ENCODE measurements at places on chromosomes 2 and 18.

DNA sequence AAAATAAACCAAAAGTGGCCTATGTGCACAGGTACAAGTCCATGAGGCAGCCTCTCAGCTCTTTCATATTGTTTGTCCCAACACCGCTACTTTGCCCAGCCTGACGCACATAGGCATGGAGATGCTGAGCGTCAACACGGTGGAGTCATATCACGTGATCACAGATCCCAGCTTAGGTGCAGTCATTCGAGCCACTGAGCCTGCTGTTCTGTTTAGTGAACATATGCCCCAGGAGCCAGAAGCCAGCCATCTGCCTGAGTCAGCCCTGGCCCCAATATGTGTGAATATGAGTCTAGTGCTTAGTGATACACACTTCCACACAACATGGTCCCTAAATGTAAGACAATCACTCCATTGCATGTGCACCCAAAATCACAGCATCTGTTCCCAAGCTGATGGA lies 88.2 kb upstream of the LCLAT1 start:
- DNase-seq = no peak

GRCh38 chr18:8778824-8779223 lies 73.5 kb downstream of the MTCL1 start:
- DNase-seq = no peak

DNA sequence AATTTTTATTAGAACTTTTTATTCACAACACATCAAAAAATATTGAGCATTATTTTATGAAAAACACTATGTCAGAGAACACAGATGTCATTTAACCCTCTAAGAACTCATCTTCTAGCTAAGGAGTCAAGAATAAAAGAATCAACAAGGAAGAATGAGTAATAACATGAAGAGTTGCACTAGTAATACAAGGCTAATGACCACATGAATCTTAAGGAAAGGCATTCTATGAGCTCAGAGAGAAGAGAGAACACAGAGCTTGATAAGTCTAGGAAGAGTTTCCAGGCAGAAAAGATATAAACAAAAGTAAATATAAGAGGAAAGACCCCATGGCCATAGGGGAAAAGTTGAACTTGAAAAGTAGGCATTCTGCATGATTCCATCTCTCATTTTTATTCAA lies 166.5 kb downstream of the MAIP1 start:
- DNase-seq = no peak

- DNase-seq = no peak
These were observed 232.9 kb downstream of the HDAC4 start for GRCh38 chr2:239167766-239168444.

DNA sequence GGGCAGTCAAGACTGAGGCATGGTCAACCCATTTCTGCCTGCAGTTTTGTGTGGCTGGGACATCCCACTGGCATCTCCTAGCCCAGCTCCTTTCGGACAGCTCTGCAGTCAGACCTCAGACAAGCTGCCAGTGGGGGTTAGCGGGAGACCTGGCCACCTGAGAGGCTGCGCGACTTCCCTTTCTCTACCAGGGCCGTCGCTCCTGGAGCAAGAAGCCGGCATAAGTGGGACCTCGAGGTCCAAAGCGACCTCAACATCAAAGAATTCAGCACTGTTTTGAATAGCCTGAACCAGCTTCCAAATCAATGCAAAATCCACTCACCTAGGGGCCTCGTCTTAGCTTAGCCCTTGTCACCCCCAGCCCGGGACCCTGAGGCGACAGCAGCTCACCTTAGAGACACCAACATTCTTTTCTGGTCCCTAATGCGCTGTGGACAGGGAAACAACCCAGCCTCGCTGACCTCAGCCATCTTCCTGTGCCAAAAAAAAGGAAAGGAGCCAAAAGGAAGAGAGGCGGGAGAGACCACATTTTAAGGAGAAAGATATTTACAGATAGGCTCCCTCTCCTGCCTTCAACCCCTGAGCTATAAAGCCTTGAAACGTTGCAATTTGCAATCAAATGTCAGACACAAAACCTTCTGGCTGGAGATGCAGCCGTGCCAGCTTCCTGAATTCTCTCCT lies 81.2 kb downstream of the GFPT1 start:
- peak; percentile 40 for DNase-seq

All from cardiac fibroblast (primary cell).